ENCODE measurements at places on chromosomes 2 and 18. TPM values are rescaled to one million over a fixed set of nuclear protein-coding genes. Genes with fewer than 3 reads are reported as not detected.

The IGFBP5 gene
- total RNA-seq: 6.1 TPM

The SERPINB3 gene
- 0.17 TPM for total RNA-seq

The RAB6C gene
- total RNA-seq: not detected

The DSC2 gene
- 0.17 TPM for total RNA-seq

The UGT1A8 gene
- not detected for total RNA-seq

The MAP3K19 gene
- not detected for total RNA-seq

The LINC00305 gene
- total RNA-seq: not detected

The REG3A gene
- total RNA-seq: not detected

Data from dermis blood vessel endothelial cell (primary cell).